Activated effector memory CD4-positive, alpha-beta T cell treated with anti-CD3 and anti-CD28 coated beads, Interleukin-2, amount 50 U/mL, for 16 hours (primary cell): ENCODE measurements at places on chromosomes 16 and 17.
A peak's percentile ranks its signal among the peaks of the same experiment; 100 is the strongest.

DNA sequence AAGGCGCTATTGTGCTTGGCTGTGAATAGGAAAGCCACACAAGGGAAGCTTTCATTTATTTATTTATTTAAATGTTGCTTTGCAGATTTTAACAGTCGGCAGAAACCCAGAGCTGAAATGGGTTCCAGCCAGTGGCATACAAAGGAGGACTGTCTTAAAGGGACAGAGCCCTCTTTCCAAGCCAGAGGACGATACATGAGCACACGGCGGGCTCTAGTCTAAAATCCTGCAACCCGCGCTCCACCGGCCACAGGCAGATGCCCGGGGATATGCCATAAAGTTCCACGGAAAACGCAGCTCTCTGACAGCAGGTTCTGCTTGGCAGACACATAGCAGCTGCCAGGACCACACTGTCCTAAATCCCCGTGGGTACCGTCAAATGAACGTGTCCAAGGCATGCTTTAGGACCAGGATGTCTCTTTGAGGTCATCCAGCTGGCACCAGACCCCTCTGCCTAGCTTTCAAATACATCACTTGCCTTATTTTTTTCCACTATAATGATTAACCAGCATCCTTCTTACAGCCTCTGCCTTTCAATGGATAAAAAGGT is 64.6 kb downstream of the CYTH1 start:
- no peak for DNase-seq

DNA sequence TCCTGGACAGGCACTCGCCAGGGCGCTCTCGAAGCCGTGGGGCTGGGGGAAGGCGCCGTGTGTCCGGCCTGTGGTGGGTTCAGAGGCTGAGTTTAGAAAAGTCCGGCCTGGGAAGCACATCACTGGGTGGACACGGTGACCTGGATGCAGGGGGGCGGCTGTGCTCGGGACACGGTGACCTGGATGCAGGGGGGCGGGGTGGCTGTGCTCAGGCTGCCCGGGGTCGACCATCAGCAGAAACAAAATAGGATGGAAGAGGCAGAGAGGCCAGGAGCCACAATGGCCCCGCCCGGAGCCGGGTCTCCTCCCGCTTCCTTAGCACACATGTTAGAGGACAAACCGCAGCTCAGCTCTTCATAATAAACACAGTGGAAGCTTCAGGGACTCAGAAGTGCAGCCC is 43.2 kb upstream of the GNG13 start:
- DNase-seq = no peak

DNA sequence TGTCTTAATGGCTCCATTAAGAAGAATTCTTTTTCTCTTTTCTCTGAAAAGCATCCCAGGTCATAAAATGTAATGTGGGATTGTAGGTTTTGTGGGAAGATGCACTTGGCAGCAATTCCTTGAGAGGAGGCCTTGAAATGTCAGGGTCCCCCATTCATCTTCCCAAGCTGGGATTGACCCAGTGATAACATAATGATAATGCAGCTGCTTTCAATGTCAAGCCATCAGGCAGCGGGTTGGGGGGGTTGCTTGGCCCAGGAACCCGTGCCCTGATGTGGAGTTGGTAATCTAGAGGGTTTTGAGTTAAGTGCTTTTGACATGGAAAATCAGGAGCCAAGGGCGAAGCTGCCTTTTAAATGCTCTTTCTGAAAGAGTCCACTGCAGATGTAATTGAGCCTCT is 484.0 kb downstream of the WWOX start:
- no peak for DNase-seq

- DNase-seq = peak; percentile 73
These were observed 533 bp downstream of the RASD1 start for GRCh38 chr17:17495536-17496188.

- DNase-seq = no peak
These were observed 61.6 kb downstream of the RGS9 start for GRCh38 chr17:65198653-65199382.

- DNase-seq = peak; percentile 49
These were observed 83.6 kb downstream of the C16orf78 start for GRCh38 chr16:49457196-49457595.

DNA sequence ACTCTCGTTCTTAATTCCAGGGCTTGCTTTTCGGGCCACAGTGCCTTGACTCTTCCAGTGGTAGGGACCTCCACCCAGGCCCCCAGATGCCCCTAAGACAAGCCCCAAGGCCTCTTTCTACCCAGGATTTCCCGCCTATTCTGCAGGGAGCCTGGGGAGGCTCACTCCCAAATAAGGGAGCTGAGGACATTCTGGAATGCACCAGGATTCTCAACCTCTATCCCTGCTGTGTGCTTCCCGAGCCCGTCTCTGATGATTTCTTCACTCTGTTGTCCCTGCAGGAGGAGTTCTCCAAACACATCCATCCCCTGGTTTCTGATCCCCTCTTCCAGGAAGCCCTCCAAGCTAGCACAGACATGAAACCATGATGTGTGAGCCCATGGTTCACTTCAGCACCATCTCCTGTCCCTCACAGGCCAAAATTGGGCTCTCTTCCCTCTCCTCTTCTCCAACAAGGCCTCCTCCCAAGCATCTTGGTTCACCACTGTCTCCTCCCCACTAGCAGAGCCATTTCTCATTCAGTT is 255.9 kb downstream of the KATNIP start:
- no peak for DNase-seq

GRCh38 chr17:71460943-71461342 is 659.9 kb upstream of the SOX9 start:
- DNase-seq = no peak

DNA sequence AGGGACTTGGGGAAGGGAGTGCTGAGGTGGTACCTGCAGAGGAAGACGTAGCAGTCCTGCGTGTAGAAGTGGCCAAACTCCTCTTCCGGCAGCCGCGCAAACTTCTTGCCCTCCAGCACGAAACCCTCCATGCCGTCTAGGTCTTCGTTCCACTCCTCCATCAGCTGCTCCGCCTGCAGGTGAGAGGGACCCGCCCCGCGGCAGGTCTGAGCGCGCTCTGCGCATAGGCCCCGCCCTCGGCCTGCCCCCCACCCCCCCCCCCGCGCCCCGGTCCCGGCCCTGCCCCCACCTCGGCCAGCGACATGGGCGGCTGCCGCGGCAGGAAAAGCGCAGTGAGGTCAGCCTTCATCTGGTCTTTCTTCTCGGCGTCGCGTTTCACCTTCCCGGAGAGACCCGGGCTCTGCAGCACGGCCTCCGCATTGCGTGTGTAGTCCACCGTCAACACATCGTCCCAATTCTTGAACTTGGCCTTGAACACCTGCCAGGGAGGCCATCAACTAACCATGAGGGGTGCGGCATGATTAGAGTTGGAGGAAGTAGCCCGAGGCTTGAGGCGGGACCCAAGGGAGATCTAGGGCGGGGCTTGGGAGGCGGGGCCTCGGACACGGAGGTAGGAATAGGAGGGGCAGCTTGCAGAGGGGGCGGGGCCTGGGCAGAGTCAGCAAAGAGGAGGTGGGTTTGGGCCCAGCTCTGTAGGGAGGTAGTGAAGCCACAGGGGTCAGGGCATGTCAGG is 11.5 kb downstream of the FLII start:
- DNase-seq = peak; percentile 74

GRCh38 chr16:10608687-10609401 is 28.4 kb upstream of the EMP2 start:
- DNase-seq = no peak

GRCh38 chr16:49649013-49649765 is 206.7 kb downstream of the ZNF423 start:
- DNase-seq = no peak

- DNase-seq = no peak
These were observed 4.4 kb upstream of the BCL6B start for GRCh38 chr17:7018331-7018964.

- no peak for DNase-seq
These were observed 5.8 kb downstream of the PFAS start for GRCh38 chr17:8254881-8255280.

GRCh38 chr17:59073972-59074371 is 32.7 kb downstream of the TRIM37 start:
- DNase-seq = no peak

DNA sequence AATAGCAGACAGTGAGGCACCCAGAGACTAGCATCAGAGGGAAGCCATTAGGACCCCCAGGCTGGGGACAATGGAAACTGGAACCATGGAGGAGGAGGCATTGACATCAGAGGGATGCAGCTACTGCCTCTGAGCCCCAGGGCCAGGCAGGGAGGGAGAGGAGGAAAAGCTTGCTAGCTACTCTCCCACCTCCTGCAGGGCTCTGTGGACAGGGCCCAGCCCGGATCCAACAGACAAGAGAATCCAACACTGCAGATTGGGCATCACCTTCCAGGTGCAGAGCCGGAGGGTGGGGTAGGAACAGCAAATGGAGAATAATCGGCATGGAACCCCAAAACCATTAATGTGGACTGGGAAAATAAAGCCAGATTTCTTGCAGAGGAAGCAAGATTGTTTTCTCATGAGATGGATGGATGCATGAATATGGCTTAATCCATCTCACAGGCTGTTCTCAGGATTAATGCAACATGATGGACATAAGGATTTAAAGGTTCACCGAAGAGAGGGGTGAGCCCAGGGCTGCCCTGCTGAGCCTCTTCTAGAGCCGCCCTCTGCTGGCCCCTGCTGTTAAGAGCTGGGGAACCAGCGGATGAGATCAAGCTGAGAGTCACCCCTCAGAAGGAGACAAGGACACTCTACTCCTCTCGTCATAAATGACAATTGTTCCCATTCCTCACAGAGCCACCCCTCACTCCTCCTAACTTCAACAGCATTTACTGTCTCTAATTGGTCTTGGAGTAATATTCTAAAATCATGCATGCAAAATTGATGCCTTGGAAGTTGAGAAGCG is 48.8 kb downstream of the DNAH3 start:
- DNase-seq = peak; percentile 71

DNA sequence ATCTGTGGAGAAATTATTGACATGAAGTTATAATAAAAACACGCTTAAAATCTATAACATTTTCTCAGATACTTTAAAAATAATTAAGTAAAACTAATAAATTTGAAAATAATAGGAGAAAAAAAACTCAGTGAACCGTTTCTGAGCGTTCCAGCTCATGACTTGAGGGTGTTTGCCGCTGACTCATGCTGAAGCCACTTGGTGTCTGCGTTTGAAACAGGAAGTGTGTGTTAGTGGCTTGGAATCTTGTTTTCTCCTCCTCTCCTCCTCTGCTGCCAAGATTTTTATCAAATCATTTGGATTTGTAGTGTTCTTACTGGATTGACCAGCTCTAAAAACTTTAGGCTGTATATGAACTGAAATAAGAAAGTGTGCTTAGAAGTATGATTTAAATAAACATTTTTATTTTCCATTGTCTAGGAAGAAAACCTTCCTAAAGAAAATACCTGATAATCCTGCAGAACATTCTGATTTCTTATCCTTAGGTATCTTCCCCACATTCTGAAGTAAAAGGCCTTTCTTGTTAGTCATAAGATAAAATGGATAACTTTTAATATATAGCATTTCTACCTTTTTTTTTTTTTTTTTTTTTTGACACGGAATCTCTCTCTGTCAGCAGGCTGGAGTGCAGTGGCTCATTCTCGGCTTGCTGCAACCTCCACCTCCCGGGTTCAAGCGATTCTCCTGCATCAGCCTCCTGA is 30.8 kb downstream of the USP10 start:
- DNase-seq = no peak

- DNase-seq = peak; percentile 61
These were observed 2.3 kb upstream of the ELOB start for GRCh38 chr16:2779151-2779920.

GRCh38 chr16:52035436-52035835 is 511.5 kb downstream of the TOX3 start:
- DNase-seq = no peak

- DNase-seq = no peak
These were observed 8.3 kb downstream of the LIG3 start for GRCh38 chr17:34988644-34989043.

- no peak for DNase-seq
These were observed 674 bp downstream of the PPP1R27 start for GRCh38 chr17:81833921-81834830.

DNA sequence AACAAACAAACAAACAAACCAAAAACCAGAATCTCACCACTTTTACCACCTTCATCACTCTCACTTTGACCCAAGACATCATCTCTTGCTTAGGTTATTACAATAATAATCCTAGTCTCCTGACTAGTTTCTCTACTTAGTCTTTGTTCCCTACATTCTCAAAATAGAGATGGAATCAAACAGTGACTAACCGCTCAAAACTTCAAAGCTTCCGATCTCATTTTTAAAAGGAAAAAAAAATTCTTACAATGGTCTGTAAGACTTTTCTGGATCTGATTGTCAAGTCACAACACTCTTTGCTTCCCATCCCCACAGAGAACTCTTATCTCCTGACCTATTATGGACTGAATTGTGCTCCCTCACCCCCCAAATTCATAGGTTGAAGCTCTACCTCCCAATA is 60.9 kb downstream of the SPAG9 start:
- DNase-seq = no peak

GRCh38 chr17:35889241-35889640 is 9.1 kb upstream of the CCL5 start:
- DNase-seq = no peak

DNA sequence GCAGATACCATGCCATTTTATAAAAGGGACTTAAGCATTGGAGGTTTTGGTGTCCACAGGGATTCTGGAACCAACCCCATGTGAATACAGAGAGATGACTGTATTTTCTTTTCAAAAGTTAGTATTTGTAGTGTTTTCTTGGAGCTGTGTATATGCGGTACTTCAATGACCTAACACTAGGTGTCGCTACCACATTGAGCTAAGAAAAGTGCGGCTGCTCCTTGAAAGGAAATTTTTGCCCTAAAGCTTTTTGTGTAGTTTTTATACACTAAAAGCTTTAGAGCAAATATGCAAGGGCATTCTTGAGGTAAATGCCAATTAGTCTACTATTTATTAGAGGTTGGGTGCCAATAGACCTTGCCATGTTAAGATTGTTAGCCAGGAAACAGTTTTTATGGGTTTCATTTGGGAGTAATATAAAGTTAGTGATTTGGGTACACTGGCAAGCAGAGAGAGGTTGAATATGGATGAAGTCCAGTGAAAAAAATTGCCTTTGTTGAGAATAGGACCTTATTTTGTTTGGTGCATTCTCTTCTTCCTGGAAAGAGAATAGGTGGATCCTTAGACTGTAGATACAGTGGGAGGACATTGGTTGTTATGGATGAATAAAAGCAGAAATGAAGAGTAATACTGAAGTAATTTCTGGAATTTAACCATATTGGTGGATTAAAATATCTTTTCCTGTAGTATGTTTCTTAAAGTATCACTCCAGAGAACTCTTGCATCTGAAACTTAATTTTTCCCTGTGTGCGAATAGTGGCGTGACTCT is 43.3 kb downstream of the BCAS3 start:
- DNase-seq = no peak

- DNase-seq = no peak
These were observed 13.1 kb downstream of the ZSCAN10 start for GRCh38 chr16:3085868-3086595.
